Bronchial epithelial cell (primary cell): ENCODE measurements at places on chromosomes 7 and 10. TPM values are rescaled to one million over a fixed set of nuclear protein-coding genes. Genes with fewer than 3 reads are reported as not detected.

TLX1 gene
- total RNA-seq = not detected in 2 replicates

DNA sequence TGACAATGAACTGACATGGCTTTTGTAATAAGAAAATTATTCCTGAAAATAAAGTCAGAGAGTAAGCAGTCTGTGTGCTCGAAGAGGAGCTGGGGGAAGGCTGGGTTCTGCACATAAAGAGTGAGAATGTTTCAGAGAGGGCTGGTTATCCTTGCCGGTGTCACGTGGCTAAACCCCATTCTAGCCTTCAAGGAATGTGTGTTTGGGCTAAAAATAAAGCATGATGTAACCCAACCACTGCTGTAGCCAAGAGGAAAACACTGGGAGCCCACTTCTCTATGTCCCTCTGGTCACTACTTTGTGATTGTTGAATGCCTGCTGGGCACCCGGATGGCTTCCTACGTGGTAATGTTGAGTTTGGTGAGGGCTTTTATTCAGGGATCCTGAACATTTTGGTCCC, 23.5 kb downstream of the WDFY4 start:
- DNase-seq = no peak

DNA sequence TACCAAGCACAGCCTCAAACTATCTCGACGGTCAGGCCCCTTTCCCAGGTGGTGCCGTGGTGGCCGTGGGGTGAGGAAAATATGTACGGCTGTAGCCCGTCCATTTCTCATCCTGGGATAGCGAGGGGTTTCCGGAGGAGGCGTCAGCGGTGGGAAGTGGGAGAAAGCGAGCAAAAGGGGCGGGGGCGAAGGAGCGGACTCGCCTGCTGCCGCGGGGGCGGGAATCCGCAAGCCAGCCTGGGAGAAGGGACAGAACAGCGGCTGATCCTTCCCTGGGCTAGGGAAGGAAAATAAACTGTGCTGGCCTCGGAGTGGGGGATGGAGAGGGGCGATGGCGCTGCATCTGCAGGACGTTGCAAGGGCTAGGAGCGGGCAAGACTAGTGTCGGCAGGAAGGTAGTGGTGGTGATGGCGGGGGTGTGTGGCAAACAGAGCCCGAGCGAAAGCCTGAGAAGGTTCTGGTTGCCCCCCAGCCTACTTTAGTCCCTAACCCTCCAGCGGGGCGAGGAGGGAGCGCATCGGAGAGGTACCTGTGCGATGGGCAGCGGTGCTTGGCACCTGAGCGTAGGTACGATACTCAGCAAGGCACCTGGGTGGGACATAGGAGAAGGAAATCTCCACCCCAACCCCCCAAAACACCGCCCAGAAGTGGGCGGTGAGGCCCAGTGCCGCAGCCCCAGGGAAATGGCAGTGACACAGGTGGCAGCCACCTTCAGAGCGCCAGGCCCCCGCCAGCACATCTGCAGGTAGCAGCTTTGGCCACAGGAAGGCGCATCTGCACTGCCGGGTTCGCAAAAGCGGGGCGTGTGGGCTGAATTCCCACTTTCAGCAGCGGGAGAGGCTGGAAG, 49.9 kb upstream of the STEAP1B start:
- peak; percentile 26 for DNase-seq

GRCh38 chr10:69861251-69862240, 59.8 kb downstream of the COL13A1 start:
- DNase-seq = peak; percentile 93

- DNase-seq = no peak
Observed at GRCh38 chr10:68110027-68110426, 739 bp downstream of the MYPN start.
